Left renal cortex interstitium (tissue), 4 donors: ENCODE measurements at places on chromosomes 6 and 20.
A peak's percentile ranks its signal among the peaks of the same experiment; 100 is the strongest.

GRCh38 chr20:32522776-32523612, 62.1 kb downstream of the NOL4L start:
- no peak for DNase-seq

GRCh38 chr20:12961725-12962124, 47.0 kb upstream of the SPTLC3 start:
- no peak for DNase-seq

DNA sequence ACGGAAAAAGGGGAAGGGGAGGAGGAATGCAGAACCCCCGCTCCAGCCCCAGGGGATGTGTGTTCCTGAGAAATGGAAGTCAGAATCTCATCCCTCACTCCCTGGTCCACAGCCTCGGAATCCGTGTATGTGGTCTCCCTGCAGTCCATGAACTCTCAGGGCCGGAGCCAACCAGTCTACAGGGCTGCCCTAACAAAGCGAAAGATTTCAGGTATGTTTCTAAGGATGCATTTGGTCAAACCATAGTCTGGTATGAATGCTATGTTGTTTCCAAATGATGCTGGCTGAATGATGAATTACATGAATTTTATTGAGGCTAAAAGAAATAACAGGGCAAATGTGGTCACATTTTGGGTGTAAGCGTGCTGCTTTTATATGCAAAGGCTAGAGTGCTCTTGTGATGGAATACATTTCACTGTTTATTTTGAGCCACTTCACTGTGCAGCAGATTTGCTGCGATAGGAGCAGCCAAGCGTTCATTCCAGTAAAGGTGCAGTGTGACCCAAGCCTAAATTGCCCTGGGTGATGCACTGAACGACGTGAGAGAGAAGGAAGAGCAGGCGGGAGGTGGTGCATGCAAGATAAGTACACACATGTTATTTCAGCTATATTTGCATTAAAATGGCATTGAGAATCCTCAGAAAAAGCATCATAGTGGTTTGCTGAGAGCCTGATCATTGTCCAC, 52.4 kb downstream of the FNDC1 start:
- DNase-seq: no peak

DNA sequence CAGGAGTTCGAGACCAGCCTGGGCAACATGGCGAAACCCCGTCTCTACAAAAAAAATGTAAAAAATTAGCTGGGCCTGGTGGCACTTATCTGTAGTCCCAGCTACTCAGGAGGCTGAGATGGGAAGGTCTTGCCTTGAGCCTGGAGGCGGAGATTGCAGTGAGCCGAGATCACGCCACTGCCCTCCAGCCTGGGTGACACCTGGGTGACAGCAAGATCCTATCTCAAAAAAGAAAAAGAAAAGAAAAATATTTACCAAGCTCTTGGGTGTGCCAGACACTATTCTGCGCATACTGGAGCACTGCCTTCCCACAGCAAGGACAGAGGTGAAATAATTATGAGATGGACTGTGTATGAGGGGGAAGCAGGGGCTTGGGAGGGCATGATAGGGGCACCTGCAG, 19.6 kb downstream of the POFUT1 start:
- DNase-seq: no peak

DNA sequence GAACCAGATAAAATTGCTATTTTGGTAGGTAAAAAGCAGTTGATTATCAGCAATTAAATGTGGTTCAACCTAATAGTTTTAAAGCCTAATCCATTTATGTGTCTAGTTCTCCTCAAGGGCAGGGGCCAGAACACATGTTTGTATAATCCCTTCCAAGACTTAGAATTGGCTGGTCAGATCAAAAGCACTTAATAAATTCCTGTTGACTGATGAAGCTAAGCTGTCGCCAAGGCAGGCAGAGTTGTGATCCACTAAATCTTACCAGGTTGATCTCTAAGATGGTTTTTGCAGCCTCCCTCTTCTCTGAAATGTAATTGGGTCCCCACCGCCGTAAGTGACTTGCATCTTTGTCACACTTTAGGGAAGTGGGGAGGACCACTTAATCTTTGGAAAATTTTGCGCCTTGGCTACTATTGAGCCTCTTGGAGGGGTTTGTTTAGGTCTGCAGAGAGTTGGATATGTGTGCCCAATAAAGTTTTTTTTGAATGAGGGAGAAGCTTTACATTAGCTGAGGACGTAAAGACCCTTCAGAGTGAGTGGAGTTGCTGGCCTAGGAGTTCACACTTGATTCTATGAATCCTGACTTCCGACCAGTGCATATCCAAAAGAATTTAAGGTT, 65.9 kb downstream of the PHF20 start:
- DNase-seq: no peak

DNA sequence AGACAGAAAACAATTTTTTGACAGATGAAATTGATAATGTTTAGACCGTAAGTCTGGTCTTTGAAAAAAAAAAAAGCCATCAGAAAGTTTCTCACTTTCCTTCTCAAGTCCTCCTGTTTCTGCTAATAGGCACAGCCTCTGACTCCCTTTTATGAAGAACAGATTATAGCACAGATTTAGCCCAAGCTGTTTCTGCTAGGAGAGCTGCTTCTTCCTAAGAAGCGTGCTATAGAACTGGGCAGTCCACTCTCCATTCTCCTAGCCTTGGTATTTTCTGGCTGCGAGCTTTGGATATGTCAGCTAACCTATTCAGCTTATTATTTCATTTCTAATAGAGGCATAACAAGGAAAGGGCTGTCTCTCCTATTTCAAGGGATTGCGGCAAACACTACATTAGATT, 112.5 kb downstream of the SGK1 start:
- no peak for DNase-seq

- DNase-seq: no peak
These were observed 504.2 kb upstream of the ID4 start for GRCh38 chr6:19332806-19333460.

- DNase-seq: no peak
These were observed 7.1 kb downstream of the TRIM26 start for GRCh38 chr6:30206152-30206551.

GRCh38 chr6:119078376-119079282, at the start of gene FAM184A:
TSS of gene FAM184A (minus strand) at chr6:119078664. CDS start at chr6:119078299, 365 bp downstream.
- peak; percentile 47 for DNase-seq

DNA sequence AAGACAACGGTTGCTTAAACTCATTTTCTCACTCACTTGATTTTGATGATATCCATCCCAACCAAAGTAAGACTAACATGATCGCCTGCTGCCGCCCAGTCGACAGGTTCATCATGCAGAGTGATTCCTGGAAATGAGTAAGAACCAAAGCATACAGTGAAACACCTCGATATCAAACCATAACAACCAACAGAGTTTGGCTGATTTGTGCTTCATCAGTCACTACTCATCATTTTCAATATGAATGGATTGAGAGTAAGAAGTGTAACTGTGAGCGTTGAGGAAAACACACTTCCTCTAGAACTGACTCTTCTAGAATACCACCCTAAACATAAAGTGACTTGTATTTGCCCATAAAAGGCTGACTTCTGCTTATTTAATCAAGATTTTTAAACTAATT, 29.2 kb upstream of the ALDH8A1 start:
- DNase-seq: no peak

GRCh38 chr6:38180586-38180985, 361.1 kb downstream of the ZFAND3 start:
- no peak for DNase-seq

- DNase-seq: no peak
These were observed 7.5 kb downstream of the NRSN2 start for GRCh38 chr20:354298-354977.

GRCh38 chr6:3794092-3794491, 42.6 kb upstream of the PXDC1 start:
- no peak for DNase-seq

DNA sequence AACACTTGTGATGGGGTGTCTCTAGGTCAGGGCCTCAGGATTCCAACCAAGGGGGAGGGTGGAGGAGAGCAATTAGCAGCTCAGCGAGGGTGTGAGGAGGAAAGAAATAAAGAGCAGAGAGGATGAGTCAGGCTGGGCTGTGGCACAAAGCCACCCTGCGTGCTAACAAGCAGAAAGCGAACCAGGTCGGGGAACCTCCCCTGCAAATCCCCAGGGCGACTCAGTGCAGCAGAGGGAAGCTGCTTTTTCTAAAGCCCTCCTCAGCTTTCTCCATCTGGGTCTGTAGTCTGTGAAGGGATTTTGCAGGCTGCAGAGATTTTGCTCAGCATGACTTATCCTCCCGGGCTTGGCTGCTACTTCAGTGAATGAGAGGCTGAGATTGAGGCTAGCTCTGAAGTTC, 6.6 kb upstream of the SPO11 start:
- no peak for DNase-seq

DNA sequence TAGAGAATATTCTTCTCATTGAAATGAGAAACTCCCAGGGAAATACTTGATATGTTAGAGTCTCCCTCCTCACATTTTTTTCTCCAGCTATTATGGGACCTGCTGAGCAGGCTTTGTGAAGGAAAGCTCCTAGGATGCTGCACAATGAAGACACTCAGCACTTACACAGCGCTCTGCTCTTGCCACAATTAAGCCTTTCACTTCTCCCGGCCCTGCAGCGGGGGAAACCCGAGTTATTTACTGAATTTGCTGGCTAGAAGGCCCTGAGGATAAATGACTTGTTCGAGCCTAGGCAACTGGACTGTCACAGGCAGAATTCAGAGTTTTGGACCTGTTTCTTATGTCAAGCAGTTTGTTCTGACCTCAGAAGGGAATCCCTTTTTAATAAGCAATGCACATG, 102.0 kb downstream of the MAP3K7 start:
- no peak for DNase-seq

- DNase-seq: no peak
These were observed 77.0 kb downstream of the RNF144B start for GRCh38 chr6:18464176-18464575.

DNA sequence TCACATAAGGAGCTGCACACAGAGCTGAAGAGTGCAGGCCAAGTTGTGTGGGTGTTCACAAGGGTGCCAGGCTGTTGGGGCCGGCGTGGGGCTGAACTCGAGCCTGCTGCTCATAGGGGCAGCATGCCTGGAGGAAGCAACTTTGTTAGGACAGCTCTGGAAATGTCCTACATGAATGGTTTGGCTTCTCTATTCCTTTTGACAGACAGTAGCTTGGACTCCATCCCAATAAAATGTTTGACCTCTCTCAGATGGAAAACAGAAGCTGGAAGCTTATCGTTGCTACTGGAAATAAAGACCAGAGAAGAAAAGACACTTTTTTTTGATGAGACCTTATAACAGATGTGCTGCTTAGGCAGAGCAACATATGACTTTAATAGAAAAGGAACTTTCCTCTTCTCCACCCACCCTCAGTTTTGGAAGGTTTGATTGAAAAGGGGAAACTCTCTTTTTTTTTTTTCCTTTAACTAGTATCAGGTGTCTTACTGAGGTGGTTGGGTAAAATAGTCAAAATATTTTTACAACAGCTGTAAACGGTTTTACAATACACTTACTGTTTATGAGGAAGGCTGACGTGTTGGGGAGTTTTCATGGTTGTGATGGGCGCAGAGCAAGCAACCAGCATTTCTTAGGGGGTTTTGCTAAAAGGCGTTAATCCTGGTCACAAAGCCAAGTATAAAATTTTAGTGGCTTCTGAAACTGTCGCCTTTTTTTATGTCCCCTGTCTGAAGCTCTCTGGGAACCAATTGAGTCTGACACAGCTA, 80.7 kb upstream of the EEF1E1 start:
- no peak for DNase-seq
